NCI-H1436 treated with DMSO at 0.1 percent for 48 hours (cell line): ENCODE measurements at places on chromosomes 7 and 10.

DNA sequence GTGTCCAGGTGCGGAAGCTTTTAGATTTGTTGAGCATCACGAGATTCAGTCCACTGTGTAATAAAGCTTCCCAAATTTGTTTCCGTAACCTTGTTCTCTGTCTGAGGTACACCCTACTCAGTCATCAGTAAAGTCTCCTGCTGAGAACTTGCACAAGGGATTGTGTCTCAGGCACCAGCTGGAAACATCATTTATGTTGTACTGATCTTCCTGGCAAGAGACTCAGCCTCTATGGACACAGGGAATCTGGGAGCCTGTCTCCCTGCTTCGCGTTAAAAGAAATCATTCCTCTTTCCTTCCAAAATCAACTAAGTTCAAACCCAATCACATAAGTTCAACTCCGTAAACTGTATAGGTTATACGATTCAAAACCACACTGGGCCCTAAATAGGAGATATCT is 336.8 kb downstream of the GPR37 start:
- DNase-seq, result no peak

DNA sequence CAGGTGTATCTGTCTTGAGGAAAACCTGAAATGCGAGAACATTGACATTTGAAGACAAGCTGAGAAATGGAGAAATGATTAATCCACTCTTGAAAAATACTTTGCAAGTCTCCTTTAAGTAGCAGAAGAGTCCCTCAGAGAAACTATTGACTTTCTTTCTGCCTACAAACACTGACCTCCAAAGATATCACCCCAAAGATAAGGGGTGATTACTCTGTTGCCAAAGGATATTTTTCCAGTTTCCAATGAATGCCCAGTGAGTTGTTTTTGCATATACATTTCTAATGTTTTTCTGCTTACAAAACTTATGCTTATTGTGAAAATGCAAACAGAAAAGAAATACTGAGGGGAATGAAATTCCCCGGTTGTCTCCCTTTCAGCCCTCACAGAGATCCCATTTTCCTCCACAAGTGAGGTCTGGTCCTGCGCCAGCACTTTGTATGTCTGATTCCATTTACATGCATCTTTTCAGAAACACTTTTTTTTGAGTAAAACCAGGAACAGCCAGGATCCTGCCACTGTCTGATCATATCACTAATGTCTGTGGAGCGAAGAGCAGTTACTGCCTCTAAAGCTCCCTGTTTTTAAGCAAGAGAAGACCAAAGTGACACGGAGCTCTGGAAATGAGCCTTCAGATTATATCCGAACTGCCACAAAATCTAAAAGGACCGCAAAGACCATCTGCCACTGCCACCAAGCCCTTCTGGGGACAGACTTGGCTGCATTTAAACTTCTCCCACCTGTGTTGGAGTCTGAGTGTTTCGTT is 82.9 kb upstream of the PDCD4 start:
- DNase-seq, result no peak

GRCh38 chr10:86992456-86992855 is 24.2 kb downstream of the ADIRF start:
- DNase-seq, result no peak

DNA sequence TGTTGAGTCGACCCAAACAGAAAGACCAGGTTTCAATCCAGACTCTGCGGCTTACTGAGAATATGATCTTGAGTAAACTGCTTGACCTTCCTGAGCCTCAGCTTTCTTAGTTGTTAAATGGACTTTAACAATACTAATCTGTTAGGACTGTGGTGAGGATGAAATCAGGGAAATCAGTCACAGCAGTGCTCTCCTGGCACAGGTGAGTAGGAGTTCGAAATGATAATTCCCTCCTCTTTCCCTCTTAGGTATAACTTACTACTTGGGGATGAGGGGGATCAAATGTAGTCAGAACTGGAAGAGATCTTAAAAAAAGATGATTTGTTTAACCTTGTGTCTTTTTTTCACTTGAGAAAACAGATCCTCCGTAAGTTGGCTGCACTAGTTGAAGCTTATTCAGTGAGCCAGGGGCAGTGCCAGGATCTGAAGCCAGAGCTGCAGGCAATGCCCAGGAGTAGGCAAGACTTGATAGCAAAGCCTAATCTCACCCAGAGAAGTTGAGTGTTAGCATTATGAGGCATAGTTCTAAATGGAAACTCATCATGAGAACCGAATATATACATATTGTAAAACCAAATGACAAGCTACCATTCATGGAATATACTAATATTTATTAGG is 1.8 kb upstream of the MAGI2 start:
- no peak for DNase-seq

DNA sequence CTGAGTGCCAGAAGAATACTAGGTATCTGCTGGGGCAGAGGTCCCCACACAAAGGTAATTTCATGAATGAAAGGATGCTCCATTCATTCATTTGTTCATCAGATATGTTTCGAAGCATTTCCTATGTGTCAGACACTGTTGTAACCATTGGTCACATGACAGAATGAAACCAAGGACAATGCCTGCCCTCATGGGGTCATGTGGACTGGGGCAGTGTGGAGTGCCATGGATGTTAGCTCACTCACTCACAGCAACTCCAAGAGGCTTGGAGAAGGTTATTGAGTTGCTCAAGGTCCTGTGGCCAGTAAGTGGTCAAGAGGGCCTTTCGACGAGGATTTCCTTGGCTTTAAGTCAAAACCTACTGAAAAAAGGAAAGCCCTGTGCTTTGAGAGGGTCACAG is 223.5 kb downstream of the ARHGAP12 start:
- no peak for DNase-seq

DNA sequence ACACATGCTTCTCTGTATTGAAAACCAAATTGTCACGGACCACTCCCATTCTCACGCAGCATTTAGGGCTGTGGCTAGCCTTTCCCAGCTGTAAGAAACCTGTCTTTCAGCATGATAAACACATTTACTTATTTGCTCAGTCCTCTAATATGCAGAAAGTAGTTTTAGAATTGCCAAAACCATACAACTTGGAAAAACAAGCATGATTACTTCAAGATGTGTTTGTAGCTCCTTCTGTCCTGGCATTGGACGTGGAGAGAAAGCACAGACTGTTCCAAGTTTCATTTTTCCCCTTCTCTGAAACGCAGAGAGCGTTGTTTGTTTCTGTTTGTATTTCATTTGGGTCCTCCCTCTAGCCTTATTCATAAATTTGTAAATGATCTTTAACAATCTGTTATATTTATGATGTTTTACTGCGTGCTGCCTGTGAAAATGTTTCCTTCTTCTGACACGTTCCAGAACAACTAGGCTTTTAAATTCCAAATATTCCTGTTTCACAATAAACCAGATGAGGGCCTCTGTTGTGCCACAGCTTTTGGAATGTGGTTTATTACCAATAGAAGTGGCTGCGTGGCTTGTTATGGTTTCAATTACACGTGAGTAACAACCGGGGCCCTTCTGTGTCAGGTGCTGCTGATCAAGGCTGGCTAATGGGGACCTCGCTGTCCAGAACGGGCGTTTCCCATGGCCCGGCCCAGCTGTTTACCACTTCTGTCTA is 26.1 kb downstream of the MNX1 start:
- no peak for DNase-seq

DNA sequence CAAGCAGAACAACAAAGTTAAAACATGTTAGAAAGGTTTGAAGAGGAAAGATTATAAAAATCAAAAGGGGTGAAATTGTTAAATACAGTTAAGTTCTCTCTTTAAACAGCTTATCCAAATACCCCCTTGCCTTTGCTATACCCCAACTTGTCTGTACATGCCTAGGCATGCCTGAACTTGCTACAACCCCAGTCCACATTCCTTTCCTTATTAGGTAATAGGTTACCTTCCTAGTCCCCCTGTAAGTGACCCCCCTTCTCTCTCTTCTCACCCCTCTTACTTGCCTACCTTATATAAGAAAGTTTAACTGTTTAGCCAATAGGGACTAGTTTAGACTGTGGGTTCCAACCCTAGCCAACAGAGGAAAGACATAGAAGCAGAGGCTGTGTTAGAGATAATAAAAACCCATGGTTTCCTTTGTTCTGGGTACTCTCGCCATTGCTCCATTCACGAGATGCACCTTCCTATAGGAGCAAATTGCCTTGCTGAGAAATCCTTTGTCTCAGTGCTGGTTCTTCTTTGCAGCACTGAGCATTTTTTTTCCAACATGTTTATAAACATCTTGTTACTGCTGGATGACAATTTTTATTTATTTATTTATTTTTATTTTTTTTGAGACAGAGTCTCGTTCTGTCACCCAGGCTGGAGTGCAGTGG is 282.2 kb upstream of the GALNT17 start:
- no peak for DNase-seq

DNA sequence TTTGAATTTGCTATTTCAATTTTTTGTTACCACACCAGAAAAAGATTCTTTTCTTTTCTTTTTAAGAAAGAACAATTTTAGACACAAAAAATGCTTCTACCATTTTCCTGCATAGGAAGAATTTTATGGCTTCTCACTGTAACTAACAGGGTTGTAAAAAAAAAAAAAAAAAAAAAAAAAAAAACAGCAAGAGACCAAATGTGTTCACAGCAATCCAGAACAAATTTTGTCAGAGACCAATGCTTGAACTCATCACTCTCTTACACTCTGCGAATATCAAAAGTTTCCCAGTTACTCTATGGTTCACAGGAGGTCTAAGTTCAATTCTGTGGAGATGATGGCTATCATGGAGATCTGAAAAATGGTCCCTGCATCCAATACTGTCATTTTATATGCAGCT is 84.4 kb downstream of the CHCHD3 start:
- DNase-seq, result no peak

GRCh38 chr10:5477948-5478693 is 21.2 kb downstream of the CALML5 start:
- DNase-seq, result no peak

- DNase-seq, result no peak
These were observed 31.3 kb upstream of the DAGLB start for GRCh38 chr7:6479067-6479466.

DNA sequence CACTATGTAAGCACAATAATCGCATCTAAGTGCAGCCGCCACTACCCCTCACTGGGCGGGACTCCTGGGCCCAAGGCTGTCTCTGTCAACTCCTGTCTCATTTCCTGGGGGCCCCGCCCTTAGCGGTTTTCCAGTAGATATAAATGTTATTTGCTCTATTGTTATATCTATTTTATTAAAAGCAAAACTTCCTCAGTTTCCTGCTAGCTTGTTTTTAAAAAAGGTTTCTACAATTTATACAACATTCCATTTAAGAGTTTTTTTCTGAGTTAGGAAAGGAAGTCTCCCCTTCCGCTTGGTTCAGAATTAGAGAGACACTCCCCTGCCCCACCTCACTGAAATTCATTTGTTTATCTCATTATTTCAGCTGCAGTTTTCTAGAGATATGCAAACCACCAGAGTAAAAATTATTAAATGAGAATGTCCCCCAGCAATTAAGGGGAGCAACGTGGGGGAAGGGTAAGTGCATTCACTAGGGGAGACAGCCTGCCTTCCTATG is 82.7 kb downstream of the RAMP3 start:
- no peak for DNase-seq

- DNase-seq, result no peak
These were observed 22.8 kb downstream of the AKR1C3 start for GRCh38 chr10:5117026-5117425.

DNA sequence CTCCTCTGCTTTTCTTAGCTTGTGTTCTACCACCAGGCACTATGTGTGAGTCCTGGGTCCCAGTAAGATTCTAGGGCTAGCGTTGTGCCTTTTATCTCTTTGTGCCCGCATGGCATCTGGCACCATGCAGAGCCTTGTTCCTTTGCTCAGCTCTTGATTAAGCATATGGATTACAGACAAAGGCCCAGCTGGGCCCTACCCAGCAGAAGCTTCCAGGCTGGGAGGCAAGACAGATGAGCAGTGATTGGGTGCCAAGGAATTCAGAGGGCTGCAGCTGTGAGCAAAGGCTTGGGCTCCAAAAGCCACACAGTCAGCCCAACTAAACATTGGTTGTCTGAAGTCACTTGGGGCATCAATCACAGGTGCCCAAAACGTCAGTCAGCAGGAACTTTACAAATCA is 2.0 kb downstream of the ACSM6 start:
- no peak for DNase-seq

DNA sequence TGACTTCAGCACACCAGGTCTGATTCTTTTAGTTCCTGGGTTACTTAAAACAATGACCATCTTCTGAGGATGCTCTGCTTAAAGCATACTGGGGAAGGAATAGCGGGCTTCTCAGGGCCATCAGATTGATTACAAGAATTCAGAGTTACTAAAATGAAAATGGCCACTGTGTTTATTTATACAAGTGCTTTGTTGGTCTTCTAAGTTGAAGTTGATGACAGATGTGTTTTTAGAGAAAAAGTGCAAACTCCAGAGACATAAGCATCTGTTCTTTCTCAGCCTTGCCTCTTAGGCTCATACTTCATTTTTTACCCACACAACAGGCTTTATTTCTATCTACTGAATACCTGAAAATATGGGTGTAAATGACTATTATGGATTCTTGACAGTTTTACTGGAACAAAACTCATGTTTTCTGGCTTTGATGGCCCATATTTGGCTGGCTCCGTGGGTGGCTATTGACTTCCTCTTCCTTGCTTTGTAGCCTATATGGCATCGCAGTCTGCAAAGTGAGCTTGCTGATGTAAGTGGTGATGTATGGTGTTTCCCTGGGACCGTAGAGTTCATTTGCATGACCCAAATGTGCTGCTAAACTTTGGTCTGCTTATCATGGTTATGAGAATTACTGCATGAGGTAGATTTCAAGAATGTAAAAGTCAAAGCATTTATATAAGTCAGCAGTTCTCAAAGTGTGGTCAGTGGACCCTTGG is 121.3 kb downstream of the BMPER start:
- DNase-seq, result no peak

- no peak for DNase-seq
These were observed 362.4 kb downstream of the CNTNAP2 start for GRCh38 chr7:146479040-146479439.

DNA sequence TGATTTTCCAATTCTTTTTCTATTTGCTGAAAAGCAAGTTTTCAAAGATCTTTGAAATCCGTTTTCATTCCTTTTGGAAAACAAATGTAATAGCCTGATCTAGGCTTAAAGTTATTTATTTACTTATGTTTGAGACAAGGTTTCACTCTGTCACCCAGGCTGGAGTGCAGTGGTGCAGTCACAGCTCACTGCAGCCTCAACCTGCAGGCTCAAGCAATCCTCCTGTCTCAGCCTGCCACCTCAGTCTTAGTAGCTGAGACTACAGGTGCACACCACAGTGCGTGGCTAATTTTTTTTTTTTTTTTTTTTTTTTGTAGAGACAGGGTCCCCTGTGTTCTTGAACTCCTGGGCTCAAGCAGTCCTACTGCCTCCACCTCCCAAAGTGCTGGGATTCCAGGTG is 4.6 kb downstream of the ST7 start:
- no peak for DNase-seq

DNA sequence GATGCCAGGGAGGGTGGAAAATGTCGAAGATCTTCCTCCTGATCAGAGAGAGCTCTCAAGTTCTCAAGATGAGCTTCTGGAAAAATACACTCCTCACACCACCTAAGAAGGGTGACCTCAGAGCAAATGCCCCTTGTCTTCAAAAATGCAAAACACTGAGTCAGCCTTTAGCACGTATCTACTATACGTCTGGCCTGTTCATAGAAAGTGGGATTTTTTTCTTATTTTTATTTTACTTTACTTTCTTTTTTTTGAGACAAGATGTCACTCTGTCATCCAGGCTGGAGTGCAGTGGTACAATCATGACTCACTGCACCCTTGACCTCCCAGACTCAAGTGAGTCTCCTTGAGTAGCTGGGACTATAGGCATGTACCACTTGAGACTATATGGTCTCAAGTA is 57.1 kb downstream of the AFAP1L2 start:
- DNase-seq, result no peak

- no peak for DNase-seq
These were observed 185.1 kb downstream of the ATRNL1 start for GRCh38 chr10:115278294-115278693.
